Stimulated activated CD4-positive, alpha-beta T cell treated with anti-CD3 and anti-CD28 coated beads, Interleukin-4, amount 100 ng/mL, for 48 hours (primary cell): ENCODE measurements at places on chromosomes 5 and 9.

GRCh38 chr9:71355884-71356283 lies 234.5 kb upstream of the TRPM3 start:
- DNase-seq: no peak

GRCh38 chr5:159515197-159515596 lies 184.9 kb upstream of the IL12B start:
- DNase-seq: no peak

- DNase-seq: no peak
These were observed 97.4 kb upstream of the IFNK start for GRCh38 chr9:27426511-27427271.

DNA sequence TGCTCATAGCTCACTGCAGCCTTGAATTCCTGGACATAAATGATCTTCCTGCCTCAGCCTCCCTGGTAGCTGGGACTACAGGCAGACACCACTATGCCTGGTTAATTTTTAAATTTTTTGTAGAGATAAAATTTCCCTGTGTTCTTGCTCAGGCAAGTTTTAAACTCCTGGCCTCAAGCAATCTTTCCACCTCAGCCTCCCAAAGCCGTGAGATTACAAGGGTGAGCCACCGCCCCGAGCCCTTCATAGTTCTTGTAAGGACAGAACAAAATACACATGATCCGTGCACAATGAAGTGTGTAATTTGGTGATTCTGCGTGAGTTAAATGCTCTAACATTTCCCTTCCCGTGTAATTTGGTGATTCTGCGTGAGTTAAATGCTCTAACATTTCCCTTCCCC lies 27.7 kb upstream of the MYO10 start:
- DNase-seq: no peak

DNA sequence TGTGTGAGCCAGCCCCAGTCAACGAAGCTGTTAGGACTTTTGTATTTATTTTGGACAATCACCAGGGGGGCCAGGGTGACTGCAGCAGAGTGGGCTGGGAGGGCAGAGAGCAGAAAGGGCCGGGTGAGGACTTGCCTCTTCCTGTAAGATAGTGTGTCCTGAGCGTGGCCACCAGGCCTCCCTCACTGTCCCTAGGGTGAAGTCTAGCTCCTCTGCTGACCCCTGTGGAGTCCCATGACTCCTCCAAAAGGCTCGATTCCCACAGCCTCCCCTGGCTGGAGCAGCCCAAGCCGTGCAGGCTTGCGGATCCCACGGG lies 147.8 kb downstream of the RXRA start:
- no peak for DNase-seq

GRCh38 chr5:23579566-23579965 lies 72.2 kb downstream of the PRDM9 start:
- no peak for DNase-seq

DNA sequence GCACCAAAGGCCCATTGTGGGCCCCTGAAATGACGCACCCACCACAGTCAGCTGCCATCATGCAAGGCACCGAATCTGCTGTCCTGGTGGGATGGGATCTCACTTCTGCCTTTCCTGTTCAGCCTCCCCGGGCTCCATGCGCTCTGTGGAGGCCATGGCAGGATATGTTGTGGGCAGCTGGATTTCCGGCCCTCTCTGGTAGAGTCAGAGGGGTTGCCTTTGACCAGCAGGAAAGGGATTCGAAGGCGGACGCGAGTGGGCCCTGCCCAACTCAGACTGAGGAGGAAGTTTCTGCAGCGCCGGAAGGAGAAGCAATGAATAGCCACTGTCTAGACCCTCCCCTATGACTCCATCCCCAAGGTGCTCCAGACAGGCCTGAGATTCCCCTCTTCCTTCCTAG lies 35.5 kb downstream of the GADD45G start:
- no peak for DNase-seq

DNA sequence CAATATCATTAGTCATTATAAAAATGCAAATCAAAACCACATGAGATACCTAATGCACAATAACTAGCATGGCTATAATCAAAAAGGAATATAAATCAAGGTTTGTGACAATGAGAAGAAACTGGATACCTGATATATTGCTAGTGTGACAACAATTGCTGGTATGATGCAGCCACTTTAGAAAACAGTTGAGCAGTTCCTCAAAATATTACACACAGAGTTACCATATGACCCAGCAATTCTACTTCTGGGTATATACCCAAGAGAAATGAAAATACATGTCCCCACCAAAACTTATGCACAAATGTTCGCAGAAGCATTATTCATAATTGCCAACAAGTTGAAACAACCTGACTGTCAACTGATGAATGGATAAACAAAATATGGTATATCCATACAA lies 339.7 kb upstream of the POU5F2 start:
- DNase-seq: no peak

GRCh38 chr9:14994738-14995137 lies 84.5 kb upstream of the FREM1 start:
- DNase-seq: no peak

- DNase-seq: peak; percentile 25
These were observed 122.1 kb upstream of the MAP3K1 start for GRCh38 chr5:56693220-56693579.

- DNase-seq: no peak
These were observed 50.2 kb upstream of the SLC30A5 start for GRCh38 chr5:69043655-69043996.

- DNase-seq: no peak
These were observed 23.7 kb upstream of the MINAR2 start for GRCh38 chr5:129724222-129724621.

DNA sequence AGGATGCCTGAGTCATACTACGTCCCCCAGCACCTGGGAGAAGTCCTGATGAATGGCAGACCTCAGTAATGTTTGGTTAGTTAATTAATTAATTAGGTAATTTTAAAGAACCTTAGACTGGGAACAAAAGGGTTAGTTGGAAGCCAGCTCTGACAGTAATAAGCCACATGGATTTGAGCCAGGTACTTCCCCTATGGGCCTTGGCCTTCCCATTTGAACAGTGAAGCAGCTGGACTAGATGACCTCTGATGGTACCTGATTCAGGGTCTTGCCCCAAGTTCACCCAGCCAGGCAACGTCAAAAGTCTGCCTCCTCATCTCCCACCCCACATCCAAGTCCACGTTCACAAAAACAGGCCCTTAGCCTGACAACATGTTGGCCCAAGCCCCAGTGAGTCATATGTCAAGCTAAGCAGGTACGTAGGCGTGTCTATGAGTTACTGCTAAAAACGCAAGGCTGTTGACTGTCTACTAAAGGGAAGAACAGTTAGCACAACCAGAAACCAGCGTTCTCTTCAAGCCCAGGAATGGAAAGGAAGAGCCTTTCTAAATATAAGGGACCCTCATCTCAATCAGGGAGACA lies 303.2 kb downstream of the ACTL7B start:
- no peak for DNase-seq

DNA sequence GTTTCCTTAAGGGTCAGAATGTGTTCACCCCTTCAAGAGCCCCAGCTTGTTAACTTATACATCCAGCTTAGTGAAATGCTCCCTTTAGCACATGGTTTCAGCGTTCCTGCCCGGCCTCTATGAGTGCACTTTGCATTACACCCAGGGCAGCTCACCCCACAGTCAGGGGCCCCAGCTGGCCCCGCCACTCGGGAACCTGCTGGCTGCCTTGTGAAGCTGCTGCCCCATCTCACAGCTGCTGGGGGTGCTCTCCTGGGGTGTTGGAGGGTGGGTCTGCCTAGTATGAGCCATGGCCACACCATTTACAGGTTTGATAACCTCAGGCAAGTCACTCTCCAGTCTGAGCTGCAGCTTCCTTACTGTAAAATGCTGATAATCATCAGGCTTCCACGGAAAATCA lies 32.2 kb downstream of the HRH2 start:
- DNase-seq: no peak

- no peak for DNase-seq
These were observed 275.6 kb downstream of the KDM4C start for GRCh38 chr9:7033076-7034045.

DNA sequence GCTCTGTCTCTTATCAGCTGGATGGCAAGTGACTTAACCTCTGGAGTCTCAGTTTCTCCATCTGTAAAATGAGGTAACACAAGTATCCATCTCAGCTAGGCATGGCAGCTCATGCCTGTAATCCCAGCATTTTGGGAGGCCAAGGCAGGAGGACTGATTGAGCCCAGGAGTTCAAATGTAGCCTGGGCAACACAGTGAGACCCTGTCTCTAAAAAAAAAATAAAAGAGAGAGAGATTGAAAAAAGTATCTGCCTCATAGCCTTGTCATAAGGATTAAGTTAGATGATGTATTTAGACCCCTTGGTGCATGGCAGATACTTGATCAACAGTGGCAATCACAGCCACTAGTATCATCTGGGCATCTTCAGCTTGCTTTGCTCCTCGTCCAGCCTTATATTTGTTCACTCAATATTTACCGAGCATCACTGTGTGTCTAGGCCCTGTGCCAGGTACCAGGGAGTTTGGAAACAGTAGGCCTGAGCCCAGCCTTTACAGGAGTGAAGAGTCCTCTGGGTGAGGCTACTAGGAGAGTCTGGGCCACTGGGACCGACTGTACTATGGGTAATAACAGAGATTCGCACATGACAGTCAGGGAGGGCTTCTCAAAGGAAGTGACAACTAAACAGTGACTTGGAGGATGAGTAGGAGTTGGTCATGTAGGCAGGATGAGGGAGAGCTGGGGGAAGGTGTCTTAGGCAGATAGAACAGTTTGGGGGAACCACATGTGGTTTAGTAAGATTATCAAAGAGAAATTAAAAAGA lies 34.2 kb downstream of the CORO2A start:
- DNase-seq: no peak

DNA sequence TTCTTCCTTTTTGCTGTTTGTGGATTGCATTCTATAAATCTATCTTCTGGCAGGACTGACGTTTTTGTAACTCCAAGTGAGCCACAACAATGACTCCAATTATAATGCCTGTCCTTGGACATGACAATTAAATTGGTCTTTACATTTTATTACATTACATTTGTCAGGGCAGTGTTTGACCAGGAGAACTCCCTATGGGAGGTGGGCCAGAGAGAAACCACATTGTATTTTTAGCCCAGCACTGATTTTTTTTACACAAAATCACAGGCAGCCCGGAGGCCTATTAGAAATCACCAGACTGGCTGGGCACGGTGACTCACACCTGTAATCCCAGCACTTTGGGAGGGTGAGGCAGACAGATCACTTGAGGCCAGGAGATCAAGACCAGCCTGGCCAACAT lies 99.1 kb upstream of the SMC5 start:
- no peak for DNase-seq

DNA sequence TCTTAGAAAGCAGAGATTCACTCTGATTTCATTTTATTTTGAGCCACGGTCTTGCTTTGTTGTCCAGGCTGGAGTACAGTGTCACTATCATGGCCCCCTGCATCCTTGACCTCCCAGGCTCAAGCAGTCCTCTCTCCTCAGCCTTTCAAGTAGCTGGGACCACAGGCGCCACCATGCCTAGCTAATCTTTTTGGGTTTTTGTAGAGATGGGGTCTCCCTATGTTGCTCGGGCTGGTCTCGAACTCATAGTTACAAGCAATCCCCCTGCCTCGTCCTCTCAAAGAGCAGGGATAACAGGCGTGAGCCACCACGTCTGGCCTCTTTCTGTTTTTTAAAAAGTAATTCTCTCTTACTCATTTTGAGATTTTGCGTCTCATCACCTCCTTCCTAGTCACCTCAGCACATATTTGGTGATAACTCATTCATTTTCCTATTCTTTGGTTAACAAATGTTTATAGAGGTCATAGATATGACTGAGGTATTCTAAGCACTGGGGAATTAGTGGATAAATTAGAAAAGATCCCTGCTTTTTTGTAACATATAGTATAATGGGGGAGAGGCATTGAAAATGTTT lies 10.8 kb upstream of the DCP2 start:
- DNase-seq: no peak

- DNase-seq: no peak
These were observed 14.7 kb downstream of the TRAF2 start for GRCh38 chr9:136900988-136901515.

DNA sequence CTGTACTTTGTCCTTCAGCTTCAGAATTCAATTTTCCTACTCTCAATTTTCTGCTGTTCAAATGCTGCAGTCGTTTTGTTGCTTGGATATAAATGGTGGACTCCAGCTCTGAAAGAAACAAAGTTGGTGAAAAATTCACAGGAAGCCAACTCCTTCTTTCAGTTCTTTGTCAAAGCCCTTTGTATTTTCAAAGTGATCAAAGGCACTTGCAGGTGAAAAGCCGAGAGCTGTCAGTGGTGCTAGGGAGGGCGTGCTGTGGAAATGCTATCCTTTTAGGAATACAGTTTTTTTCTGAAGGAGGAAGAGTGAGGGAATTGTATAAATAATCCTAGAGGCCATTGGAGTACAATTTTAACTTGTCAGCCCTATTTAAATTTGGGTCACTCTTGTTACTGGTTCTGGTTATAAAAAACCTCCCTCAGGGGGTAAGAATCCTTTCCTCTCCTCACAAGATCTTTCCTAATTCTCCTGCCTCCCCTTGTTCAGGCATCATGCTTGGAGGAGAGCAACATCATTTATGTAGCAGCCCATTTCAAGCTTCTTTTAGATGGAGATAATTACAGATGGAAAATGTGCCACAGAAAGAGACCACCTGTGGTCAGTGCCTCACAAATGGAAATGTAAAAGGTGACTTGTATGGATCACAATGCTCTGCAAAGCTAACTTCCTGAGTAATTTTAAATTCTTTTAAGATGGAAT lies 62.5 kb upstream of the GHR start:
- no peak for DNase-seq

DNA sequence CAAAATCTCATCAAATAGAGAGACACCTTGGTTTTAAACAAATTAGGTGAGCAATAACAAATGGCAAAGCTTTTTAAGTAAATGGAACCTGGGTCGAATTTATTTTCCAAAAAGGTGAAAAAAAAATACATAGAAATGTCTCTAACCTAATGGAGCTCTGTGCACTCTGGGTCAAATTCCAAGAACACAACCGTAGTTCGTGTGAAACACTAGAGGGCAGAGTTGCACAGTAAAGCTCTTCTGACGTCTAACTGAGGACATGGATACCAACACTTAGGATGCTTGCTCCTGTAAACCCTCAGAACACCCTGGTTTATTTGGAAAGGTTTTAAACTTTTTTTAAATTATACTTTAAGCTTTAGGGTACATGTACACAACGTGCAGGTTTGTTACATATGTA lies 18.9 kb downstream of the MARCHF11 start:
- peak; percentile 2 for DNase-seq

DNA sequence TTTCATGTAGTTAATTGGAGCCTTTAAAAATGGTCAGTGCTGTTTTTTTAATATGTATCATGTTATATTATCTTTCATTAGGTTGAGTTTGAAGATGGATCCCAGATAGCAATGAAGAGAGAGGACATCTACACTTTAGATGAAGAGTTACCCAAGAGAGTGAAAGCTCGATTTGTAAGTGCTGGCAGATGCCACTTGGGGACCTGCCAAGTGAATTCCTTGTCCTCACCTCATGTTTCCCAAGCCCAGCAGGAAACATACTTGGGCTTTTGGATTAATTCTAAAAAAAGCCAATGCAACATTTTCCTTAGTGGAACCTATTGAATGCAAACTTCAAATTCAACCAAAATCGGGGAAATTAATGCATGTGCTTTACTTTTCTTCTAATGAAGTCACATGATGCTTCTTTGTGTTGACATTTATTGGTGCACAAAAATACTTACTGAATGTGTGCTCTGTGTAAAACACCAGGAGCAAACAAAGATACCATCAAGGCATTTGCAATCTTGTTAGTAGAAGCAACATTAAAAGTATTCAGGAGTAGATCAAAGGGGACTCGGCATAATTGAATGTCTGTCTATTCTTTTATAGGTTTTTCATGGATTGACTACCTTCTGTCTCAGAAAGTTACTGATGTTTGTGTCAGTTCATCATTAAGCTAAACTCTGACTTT lies 412.1 kb downstream of the KDM4C start:
- DNase-seq: no peak

- no peak for DNase-seq
These were observed 11.8 kb upstream of the MRNIP start for GRCh38 chr5:179870403-179870903.
